ENCODE measurements at places on chromosomes 5 and 9. TPM values are rescaled to one million over a fixed set of nuclear protein-coding genes. Genes with fewer than 3 reads are reported as not detected.

DNA sequence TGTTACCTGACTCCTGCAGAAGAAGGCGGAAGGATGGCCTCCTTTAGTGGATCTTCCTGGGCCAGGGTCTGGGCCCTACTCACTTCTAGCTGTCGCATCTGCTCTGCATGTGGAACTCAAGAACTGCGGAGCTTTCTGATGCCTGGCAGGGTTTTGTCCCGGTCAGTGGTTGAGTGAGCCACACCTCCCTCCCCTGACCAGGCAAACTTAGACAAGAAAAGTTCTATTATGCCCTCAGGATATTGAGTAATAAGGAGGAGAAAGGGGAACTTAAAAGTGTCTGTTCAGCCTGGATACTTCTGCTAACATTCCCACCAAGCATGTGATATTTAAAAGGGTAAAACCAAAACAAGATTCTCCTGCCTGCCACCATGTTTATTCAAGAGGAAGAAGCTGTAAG, at the start of gene FYB1:
Gene FYB1 (minus strand): TSS at position 127 of the 400 bp plus-strand sequence. CDS start 16,603 bp downstream, outside the sequence.
- H3K4me1 ChIP-seq = peaks cover 50% of the 10 kb centered on the region
- no peak within 1 kb of the TSS for H3K27ac ChIP-seq
- no peaks in the 10 kb centered on the region for H3K36me3 ChIP-seq
- no peaks in the 10 kb centered on the region for H3K27me3 ChIP-seq

STPG3 gene
- not detected for total RNA-seq

- no peaks in the 10 kb centered on the region for H3K27me3 ChIP-seq
- no peaks in the 10 kb centered on the region for H3K36me3 ChIP-seq
- no peak overlapping the region for H3K4me3 ChIP-seq
- no peak for DNase-seq
- H3K4me1 ChIP-seq = peaks cover 7% of the 10 kb centered on the region
Observed at GRCh38 chr5:57768745-57769144, 286.1 kb upstream of the ACTBL2 start.

DNA sequence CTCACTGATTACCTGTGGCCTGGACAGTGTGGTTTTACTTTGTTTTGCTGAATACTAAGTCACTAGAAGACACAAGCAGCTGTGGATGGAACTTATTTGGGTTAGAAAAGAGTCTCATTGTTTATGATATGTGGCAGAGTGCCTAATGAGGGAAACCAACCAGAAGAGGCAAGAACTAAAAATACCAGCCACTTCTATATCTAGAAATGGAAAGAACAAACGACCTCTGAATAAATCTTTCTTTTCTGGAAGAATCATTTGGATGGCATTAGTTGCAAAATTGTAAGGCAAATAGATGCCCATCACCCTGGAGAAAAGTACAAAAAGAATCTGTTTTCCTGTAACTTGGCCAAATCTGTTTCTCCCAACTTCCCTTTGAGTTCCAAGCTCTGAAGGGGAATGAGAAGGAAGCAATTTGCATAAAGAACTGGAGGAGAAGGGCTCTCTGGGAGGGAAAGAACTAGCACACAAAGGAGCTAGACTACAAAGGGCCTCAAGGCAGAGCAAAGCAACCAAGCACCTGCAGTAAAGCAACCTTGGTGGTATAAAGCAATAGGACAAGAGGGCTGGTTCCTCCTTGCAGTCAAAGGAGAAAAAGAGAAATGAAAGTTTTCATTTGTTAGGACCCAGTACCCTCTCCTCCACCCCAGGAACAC, 455.4 kb downstream of the CAAP1 start:
- H3K4me3 ChIP-seq = no peak overlapping the region
- H3K27ac ChIP-seq = no peak overlapping the region
- no peaks in the 10 kb centered on the region for H3K27me3 ChIP-seq
- DNase-seq = no peak

- H3K27me3 ChIP-seq = no peaks in the 10 kb centered on the region
- H3K4me3 ChIP-seq = no peak overlapping the region
- H3K4me1 ChIP-seq = no peaks in the 10 kb centered on the region
- H3K36me3 ChIP-seq = no peaks in the 10 kb centered on the region
- no peak overlapping the region for H3K27ac ChIP-seq
- DNase-seq = no peak
Observed at GRCh38 chr5:159682623-159683022, 233.7 kb upstream of the ADRA1B start.

POLR3G gene
- 1.5 TPM for total RNA-seq

DNA sequence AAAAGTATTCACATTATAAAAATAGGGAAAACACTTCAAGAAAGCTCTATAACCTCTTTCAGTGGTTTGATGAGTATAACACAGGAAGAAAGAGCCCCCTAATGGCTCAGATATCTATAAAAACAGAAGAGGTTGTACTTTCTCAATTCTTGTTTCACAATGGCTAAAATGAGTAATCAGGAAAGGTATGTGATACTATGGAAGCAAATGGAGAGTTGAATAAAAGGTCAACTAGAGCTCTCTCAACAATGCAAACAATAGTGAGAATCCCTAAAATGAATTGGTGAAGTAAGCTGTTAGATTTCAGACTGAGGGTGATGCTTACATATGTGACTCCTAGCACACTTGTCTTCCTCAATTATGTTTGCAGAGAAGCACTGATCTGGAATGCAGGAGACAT, 584.6 kb upstream of the CDH18 start:
- H3K36me3 ChIP-seq = no peaks in the 10 kb centered on the region
- no peak overlapping the region for H3K27ac ChIP-seq
- no peaks in the 10 kb centered on the region for H3K4me1 ChIP-seq
- no peak for DNase-seq
- no peaks in the 10 kb centered on the region for H3K27me3 ChIP-seq

Measured in CD4-positive, alpha-beta memory T cell (primary cell).